ENCODE measurements at places on chromosomes 7 and 10.

- DNase-seq: no peak
Observed at GRCh38 chr7:17230099-17230807, 68.2 kb upstream of the AHR start.

- DNase-seq: no peak
Observed at GRCh38 chr7:84477786-84478478, 283.3 kb upstream of the SEMA3A start.

DNA sequence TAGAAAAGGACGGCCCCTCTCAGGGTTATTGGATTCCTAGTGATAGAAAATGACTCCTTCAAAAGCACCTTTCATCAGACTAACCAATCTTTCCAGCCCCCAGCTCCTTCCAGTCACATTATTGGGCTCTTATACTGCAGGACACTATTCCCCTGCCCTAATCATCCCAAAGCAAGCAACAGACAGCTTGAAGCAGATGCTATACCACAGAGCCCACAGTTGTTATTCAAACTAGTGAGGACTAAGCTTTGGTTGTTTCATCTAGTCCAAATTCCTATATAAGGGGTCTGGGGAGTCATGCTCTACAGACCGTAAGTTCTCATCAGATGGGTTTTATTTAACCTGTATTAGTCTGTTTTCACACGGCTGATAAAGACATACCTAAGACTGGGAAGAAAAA, 24.5 kb downstream of the ZC3HAV1L start:
- DNase-seq: no peak

- no peak for DNase-seq
Observed at GRCh38 chr7:46059308-46060020, 138.4 kb upstream of the IGFBP3 start.

GRCh38 chr10:79310911-79311573, 36.2 kb upstream of the PPIF start:
- DNase-seq: no peak

DNA sequence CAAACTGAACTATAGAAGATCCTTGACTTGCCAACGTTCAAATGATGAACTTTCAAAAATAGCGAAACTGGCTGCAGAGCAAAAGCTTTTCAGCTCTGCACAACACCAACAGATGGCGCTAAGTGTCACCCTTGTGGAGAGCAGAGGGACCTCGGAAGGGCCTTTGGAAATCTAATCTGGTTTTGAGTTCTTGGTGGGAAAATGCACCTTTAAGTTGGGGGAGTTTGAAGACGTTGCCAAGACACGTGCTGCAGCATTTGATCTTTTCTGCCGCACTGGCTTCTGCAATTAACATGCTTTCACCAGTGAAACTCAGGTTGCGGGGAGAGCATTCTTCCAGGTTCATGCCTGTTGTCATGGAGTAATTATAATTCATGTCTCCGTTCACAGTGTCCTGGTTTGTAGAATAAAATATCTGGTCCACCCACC, 26.3 kb upstream of the WDR11 start:
- DNase-seq: no peak

- DNase-seq: no peak
Observed at GRCh38 chr7:47638679-47639315, 56.9 kb upstream of the TNS3 start.

DNA sequence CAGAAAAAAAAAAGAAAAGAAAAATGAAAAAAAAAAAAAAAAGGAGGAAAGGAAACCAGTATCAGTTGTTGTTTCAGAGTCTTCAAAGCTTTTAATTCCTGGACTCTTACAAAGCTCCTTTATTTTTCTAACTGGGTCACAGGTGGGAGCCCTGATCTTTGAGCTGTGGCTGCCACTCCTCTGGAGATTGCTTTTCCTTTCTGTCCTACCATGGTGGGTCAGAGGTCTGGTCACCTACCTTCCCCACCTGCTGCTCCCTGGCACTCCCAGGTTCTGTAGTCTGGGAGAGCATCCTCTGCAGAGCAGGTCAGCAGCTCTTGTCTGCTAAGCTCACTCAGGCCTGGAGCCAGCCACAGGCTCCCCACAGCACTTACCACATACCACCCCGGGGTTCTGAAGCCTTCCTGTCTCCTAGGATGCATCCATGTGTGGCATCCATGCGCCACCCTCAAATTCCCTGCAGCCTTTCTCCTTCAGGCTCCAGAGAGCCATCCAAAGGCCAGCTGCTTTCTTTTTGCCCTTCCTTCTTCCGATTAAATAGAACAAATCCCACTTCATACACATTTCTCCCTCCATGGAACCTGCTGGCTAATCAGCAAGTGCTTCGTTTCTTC, 73.2 kb upstream of the TPK1 start:
- DNase-seq: no peak

GRCh38 chr10:48306870-48307710, 613 bp downstream of the MAPK8 start:
- DNase-seq: peak; percentile 90

- DNase-seq: no peak
Observed at GRCh38 chr10:5343561-5343960, 21.2 kb upstream of the UCN3 start.

DNA sequence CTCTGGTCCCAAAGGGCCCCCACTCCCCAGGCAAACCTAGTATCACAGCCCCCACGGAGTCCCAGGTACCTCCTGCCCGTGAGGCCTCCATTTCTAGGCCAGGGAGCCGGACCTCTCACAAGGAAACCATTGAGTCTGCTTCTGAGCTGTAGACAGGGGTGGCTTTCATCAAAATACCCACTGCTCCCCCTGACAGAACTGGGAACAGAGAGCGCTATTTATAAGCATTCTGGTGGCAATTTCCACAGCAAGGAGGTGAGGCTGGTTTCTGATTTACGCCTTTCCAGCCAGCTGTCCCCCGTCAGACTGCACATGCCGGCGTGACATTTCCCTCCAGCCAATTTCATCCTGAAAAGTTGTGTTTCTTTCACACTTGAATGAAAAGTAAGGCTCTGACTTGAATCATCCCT, 407.5 kb upstream of the PRKCQ start:
- DNase-seq: peak; percentile 59

- no peak for DNase-seq
Observed at GRCh38 chr10:16316733-16317390, 119.9 kb upstream of the PTER start.

DNA sequence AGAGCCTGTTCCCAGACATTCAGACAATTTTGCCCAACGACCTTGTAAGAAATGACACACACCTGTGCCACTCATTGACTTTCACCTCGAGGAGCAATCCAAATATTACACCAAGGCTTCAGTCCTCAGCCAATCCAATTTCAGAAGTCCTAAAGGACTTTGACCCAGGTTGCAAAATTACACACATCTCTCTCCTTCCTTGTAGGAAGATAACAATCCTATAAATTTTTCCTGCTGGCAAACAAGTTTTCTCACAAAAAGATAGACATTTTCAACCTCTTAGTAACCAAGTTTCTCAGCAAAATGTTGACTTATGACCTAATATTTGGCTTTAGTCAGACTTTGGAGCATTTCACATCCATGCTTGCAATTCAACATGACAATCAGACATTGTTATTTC, 745.0 kb downstream of the GRID1 start:
- DNase-seq: no peak

- no peak for DNase-seq
Observed at GRCh38 chr10:86221442-86222335, 144.9 kb downstream of the GRID1 start.

DNA sequence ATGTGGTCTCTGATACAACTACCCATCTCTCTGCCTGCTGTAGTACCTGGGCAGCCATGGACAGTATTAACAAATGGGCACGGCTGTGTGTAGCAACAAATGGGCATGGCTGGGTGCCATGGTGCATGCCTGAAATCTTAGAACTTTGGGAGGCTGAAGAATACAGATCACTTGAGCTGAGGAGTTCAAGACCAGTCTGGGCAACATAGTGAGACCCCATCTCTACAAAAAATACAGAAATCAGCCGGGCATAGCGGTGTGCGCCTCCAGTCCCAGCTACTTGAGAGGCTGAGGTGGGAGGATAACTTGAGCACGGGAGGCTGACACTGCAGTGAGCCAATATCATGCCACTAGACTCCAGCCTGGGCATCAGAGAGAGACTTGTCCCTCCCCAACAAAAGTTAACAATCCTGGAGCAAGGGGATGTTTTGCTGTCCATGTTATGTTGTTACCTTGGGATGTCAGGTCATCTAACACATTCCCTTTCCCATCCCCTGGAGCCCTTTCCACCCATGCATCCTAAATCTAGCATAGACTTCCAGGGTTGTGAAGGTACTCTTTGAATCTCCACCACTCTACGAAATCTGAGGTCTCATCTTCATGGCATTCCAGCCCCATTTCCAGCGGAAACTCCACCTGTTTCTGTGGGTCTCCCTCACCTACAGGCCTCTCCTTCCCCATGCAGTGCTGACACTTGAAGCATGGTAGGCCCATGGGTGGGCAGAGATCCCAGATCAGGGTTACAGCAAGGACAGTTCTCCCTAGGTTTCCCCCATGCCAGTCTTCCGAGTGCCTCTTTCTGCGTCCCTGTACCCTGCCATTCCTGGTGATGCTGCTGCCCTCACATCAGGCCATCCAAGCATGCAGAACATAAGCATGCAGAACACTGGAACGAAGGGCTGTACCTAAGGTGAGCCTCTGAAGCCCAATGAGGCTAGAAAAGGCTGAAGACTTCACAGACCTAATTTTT, 13.1 kb downstream of the FXYD4 start:
- no peak for DNase-seq

GRCh38 chr10:130787821-130788220, 523.7 kb downstream of the TCERG1L start:
- no peak for DNase-seq

GRCh38 chr7:135160098-135160857, 10.2 kb downstream of the CYREN start:
- DNase-seq: no peak

- DNase-seq: no peak
Observed at GRCh38 chr10:921471-922414, 9.8 kb downstream of the LARP4B start.

- DNase-seq: no peak
Observed at GRCh38 chr7:151141311-151141854, 26.1 kb downstream of the GBX1 start.

DNA sequence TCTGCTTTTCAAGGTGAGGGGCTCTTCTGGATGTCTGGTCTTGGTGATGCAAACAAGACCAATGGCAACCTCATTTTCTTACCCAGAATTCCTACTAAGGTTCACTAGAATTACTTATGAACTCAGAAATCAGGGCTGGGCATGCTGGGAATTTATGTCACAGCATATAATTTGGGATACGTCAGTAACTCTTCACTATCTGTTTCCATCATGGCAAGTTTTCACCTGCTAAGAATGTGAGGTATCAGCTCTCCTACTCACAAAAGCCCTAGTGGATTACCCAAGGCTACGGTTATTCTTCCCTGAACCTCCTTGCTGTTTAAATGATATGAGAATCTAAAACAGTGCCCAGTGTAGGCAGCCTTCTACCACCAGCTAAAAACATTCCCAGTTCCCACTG, 53.1 kb downstream of the PNLIPRP2 start:
- DNase-seq: no peak

- no peak for DNase-seq
Observed at GRCh38 chr7:76428149-76428823, 3.5 kb downstream of the ZP3 start.

GRCh38 chr7:82468435-82468834, 24.9 kb upstream of the CACNA2D1 start:
- DNase-seq: no peak

DNA sequence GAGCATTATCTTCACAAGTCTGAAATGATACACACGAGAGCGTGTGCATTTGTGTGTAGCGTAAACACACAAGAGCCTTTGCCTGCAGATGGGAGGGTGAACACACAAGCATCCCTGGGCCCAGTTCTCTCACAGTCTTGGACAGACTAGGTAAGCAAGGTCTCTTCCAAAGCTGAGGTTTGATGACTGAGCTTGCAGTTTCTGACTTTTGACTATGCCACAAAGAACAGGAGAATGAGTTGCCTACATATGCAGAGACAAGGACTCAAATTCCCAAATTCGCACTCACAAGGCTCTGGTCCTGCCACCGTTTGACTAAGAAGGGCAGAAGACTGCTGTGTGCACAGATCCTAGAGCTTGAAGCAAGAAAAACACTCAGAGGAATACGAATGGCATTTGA, 55.8 kb downstream of the FAM53B start:
- no peak for DNase-seq

DNA sequence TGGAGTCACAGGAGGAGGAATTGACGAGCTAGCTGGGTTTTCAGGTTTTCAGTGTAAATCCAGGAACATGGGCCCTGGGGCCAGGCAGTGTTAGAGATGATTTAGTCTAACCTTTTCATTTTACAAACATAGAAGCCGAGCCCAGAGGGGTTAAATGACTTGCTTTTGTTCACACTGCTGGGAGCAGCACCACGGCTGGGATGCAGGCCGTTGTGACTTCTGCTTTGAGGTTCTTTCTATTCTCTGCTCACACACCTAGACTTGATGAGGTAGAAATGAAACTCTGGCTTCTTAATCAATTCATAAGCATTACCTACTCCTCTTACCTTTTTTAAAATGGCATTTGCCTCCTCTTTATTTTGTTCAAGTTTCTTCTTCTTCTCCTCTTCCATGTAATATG, 36.4 kb downstream of the CREB5 start:
- no peak for DNase-seq

DNA sequence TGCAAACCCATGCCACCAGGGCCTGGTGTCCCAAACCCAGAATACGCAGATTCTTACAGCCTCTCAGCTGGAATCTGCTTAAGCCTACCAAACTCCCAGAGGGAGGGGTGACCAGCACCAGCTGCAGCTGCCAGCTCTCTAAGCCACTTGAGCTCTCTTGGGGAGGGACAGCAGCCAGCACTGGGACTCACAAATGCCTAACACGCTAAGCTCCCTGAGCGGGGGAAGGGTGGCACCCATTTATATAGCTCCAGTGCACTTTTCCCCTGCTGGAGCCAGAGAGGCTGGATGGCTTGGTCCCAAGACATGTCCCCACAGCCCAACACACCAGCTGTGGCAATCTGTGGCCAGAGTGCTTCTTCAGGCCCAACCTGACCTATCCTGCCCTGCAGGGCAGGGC, 326.8 kb upstream of the NRG3 start:
- no peak for DNase-seq

- DNase-seq: no peak
Observed at GRCh38 chr7:12178317-12178716, 32.8 kb upstream of the TMEM106B start.

DNA sequence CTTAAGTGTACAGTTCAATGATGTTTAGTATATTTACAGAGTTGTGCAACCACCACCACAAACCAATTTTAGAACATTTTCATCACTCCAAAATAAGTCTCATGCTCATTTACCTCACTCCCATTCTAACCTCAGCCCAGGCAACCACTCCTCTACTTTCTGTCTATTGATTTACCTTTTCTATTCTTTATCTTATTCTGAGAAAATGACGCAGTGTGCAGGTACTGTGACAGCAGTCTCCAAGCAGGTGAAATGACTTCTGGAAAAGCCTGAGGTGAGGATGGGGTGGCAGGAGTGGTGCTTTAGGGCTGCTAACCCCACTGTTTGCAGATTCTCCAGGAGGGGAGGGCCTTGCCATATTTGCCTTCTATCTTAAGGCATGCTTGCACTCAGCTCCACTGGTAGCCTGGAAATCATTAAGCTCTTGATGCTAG, 39.5 kb downstream of the GARS1 start:
- no peak for DNase-seq

GRCh38 chr10:17872191-17873091, 63.3 kb downstream of the MRC1 start:
- no peak for DNase-seq

Data from amygdala (tissue), 56 donors.